ENCODE measurements at places on chromosomes 11 and 22. TPM values are rescaled to one million over a fixed set of nuclear protein-coding genes. Genes with fewer than 3 reads are reported as not detected.

GRCh38 chr11:33182246-33182878 is 21.1 kb upstream of the CSTF3 start:
- no peak for DNase-seq

GRCh38 chr11:128663824-128664223 is 30.0 kb upstream of the FLI1 start:
- no peak for DNase-seq

The ZP1 gene
- not detected for total RNA-seq

The HTR3B gene
- total RNA-seq: not detected

DNA sequence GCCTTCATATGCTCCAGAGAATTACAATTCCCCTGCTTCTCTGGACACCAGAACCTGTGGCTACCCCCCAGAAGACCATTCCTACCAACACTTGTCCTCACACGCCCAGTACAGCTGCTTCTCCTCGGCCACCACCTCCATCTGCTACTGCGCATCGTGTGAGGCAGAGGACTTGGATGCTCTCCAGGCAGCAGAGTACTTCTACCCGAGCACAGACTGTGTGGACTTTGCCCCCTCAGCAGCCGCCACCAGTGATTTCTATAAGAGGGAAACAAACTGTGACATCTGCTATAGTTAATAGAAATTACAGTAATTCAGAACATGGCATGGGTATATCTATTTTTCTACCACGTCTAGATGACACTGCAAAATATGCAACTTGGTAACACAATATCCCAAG is 9.8 kb downstream of the POU2AF3 start:
- no peak for DNase-seq

The MRGPRD gene
- not detected for total RNA-seq

The FOSL1 gene
- total RNA-seq: 38.7 TPM

The DEUP1 gene
- total RNA-seq: not detected

- DNase-seq: no peak
These were observed 512 bp downstream of the SH3BP1 start for GRCh38 chr22:37639771-37640590.

- DNase-seq: no peak
These were observed 25.1 kb downstream of the RTN4RL2 start for GRCh38 chr11:57485217-57485990.

- DNase-seq: no peak
These were observed 12.2 kb downstream of the ALKBH3 start for GRCh38 chr11:43892851-43893250.

GRCh38 chr11:15627560-15627959 is 512.8 kb downstream of the INSC start:
- no peak for DNase-seq

- DNase-seq: no peak
These were observed 60.3 kb downstream of the SIK3 start for GRCh38 chr11:117037975-117038350.

- DNase-seq: no peak
These were observed at the start of gene MIOX for GRCh38 chr22:50486561-50487289. TSS of gene MIOX (plus strand) at chr22:50486859. CDS start at chr22:50486898, 39 bp downstream.

DNA sequence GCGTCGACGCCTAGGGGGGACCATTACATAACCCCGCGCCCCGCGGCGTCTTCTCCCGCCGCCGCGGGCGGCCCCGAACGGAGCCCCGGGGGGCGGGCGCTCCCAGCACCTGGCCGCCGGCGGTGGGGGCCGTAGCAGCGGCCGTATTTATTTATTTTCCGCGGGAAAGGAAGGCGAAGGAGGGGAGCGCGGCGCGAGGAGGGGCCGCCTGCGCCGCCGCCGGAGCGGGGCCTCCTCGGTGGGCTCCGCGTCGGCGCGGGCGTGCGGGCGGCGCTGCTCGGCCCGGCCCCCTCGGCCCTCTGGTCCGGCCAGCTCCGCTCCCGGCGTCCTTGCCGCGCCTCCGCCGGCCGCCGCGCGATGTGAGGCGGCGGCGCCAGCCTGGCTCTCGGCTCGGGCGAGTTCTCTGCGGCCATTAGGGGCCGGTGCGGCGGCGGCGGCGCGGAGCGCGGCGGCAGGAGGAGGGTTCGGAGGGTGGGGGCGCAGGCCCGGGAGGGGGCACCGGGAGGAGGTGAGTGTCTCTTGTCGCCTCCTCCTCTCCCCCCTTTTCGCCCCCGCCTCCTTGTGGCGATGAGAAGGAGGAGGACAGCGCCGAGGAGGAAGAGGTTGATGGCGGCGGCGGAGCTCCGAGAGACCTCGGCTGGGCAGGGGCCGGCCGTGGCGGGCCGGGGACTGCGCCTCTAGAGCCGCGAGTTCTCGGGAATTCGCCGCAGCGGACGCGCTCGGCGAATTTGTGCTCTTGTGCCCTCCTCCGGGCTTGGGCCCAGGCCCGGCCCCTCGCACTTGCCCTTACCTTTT is at the start of gene EP300:
EP300 (plus strand) TSS at position 570 of the 795 bp plus-strand sequence. CDS start 413 bp downstream, outside the sequence.
- DNase-seq: peak; percentile 95

The SLC22A8 gene
- not detected for total RNA-seq

DNA sequence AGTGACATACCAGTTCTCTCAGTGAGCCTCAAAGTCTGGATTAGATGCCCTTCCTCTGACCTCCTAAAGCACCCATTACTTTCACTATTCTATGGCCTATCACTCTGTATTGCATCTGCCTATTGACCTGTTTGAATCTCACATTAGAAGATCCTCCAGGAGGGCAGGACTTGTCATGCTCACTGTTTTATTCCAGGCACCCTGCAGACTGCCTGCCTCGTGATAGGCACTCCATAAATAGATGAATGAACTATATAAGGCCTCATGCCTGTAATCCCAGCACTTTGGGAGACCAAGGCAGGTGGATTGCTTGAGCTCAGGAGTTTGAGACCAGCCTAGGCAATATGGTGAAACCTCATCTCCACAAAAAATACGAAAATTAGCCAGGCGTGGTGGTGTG is 160.1 kb upstream of the CADM1 start:
- DNase-seq: no peak

The RIMBP3B gene
- total RNA-seq: 0.19 TPM

DNA sequence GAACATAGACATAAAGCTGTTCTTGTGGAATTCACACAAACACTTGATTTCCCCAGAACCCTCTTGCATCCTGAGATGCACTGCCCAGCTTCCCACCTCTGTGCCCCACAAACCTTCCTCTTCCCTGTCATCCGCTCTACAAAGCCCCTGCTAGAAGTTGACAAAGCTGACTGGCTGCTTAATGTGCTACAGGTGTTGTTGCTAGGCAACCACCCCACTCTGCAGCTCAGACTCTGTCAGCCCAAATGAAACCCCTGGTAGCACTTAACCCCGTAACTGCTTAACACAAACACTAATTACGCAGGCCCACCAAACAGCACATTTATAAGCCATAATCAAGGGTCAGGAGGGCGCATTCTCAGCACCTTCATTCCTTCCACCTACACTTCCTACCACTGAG is 172.0 kb upstream of the CADM1 start:
- no peak for DNase-seq

- DNase-seq: no peak
These were observed 325.7 kb downstream of the SHANK2 start for GRCh38 chr11:70926543-70927201.

DNA sequence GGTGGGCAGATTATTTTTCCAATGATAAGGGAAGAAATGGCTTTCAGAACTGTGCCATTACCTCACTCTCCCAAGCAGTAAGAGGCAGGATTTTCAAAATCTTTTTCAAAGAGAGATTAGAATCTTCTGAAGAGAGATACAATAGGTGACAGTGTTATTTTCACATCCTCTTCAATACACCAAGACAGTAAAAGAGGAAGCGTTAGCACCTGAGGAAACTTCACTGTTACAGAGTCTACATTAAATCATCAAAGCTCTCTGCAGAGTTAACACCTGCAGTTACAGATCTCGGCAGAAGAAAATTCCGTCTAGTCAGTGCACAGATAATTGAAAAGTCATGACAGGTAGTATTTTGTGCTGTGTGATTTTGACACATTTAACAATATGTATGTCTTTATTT is 144.9 kb downstream of the PGR start:
- no peak for DNase-seq

DNA sequence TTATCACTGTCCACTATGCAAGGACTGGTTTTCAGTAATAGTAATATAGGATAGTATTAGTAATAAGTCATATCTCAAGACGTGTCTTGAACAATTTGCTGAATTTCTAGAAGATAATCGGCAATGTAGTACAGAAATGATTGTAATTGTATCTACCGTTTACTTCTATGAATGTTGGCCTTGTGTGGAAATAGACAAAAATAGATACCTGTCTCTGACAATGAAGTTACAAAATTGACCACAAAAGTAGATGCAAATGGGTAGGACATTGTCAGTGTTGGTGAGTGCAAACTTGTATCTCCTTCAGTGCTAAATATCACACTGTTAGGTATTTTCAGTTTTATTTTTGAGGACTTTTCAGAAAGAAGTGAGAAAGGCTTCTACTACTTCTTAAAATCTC is 43.1 kb downstream of the SVIP start:
- DNase-seq: no peak

The VSIG10L2 gene
- total RNA-seq: 0.14 TPM

- no peak for DNase-seq
These were observed 7.0 kb downstream of the SERPING1 start for GRCh38 chr11:57604296-57605027.

- no peak for DNase-seq
These were observed 34.6 kb upstream of the SC5D start for GRCh38 chr11:121257976-121258375.

The OPCML gene
- total RNA-seq: 1.3 TPM

DNA sequence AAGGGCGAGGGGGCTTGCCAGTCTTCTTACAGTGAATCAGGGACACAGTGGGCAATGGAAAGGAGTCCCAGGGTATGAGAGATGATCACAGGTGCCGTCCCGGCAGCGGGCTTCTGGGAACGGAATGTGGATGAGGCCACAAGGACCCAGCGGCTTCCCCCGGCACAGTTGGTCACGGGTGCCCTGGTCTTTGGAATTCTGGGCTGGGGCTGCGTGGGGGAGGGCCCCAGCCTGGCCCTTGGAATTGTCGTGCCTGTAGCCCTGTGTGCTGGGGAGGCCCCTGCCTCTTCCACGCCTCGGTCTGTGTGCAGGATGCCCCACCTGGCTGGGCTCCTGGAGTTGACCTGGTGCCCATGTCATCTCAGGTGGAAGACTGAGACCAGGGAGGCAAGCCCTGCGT is 76.6 kb downstream of the FBLN1 start:
- no peak for DNase-seq

DNA sequence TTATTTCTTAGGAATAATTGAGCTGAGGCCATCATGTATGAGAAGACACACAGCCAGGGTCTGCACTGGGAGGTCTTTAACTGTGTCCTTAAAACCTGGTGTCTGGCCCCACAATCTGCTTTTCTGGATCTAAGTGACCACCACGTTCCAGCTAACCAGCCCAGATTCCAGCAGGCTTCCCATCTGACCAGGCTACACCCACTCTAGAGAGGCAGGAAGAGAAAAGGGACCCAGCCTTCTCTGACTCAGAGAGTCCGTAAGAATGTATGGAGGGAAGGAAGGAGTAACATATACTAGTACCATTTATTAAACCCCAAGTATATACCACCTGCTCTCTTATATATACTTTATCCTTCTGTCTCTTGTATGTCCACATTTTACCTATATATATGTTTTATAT is 80.1 kb downstream of the LDLRAD3 start:
- DNase-seq: no peak

- no peak for DNase-seq
These were observed 313.9 kb downstream of the ST3GAL4 start for GRCh38 chr11:126669416-126669815.

The SCGB1C1 gene
- not detected for total RNA-seq

The CD3G gene
- total RNA-seq: 0.57 TPM

DNA sequence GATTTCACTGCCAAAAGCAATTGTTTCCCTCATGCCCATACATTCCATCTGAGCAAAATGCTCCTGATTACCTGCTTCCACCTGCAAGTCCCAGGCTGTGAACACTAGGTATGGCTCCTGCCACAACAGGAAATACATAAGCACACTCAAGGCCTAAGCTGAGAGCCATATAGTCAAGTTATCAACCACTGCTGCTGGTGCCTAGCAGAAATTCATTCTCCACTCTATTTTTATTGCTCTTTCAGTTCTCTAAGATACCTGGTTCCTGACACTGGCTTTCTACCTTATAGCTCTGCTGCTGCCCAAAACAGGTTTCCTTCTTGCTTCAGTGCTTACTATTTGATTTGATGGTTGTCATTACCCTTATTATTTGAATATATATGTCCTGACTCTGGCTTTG is 31.6 kb downstream of the SLC36A4 start:
- DNase-seq: no peak

DNA sequence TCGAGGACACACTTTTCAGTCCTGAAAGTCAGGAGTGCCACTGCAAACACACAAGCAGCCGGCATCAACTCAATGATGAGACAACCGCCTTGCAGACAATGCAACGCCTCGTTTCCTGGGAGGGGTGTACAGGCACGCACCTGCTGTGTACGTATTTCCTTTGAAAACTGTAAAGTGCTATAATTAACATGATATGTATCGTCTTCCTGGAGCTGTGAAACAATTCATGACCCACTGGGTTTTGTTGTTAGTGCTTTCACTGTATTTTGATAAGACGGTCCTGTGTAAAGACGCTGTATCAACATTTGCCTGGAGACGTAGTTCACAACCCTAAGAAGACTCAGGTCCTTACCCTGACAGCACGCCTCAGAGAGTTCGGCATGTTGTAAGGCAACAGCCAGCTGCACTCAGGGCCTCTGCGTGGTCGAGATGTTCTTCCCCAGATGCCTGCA is 105.7 kb upstream of the ANO1 start:
- no peak for DNase-seq

DNA sequence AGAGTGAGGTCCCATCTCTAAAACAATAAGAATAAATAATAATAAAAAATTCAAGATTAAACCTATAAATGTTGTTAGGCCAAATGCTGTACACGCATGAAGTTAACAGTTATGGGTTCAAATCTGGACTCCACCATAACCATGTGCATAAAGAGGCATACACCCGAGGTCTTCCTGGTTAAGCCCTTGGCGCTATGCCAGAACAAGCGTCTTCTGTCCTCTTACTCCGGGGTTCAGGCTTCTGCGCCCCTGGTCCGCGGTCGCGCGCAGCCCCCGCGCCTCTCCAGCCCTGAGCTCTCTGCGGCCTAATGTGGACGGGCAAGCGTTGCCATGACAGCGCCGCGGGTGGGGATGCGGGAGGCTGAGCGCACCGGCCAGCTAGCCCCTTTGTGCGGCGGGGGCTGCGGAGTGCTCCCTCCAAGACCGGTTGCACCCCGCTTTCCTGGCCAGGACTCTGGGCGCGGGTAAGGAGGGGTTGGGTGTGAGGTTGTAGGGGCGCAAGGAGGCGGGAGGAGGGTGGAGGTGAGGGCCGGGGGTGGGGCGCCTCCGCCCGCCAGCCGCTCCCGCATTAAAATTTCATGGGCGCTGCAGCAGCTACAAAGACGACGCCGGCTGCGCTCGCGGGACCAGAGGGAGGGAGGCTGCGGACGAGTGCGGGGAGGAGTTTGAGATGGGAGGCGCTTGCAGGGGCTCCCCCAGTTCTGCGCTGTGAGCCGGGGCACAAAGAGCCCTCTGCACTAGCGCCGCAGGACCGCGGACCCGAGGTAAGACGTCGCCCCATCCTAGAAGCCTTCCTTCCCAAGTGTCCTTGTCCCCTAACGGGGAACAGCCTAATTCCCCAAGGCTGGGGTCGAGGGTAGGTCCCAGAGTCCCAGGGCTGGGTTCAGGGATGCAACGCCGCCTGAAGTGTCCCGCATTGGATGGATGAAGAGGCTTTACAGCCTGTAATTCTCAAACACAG is at the start of gene MIAT:
MIAT (plus strand) TSS at position 698 of the 961 bp plus-strand sequence.
- DNase-seq: peak; percentile 84

The PRDM11 gene
- total RNA-seq: 24.5 TPM

The OVCH2 gene
- total RNA-seq: not detected

- DNase-seq: no peak
These were observed 60.7 kb downstream of the TTC17 start for GRCh38 chr11:43419460-43419859.

- peak; percentile 67 for DNase-seq
These were observed 5.5 kb downstream of the UNC93B1 start for GRCh38 chr11:67998150-67999045.

- no peak for DNase-seq
These were observed 68.0 kb downstream of the ETS1 start for GRCh38 chr11:128519338-128519737.
